ENCODE measurements at places on chromosomes 5 and 9. TPM values are rescaled to one million over a fixed set of nuclear protein-coding genes. Genes with fewer than 3 reads are reported as not detected.

GRCh38 chr5:180820788-180821321 lies 18.2 kb upstream of the MGAT1 start:
- DNase-seq, result no peak

DNA sequence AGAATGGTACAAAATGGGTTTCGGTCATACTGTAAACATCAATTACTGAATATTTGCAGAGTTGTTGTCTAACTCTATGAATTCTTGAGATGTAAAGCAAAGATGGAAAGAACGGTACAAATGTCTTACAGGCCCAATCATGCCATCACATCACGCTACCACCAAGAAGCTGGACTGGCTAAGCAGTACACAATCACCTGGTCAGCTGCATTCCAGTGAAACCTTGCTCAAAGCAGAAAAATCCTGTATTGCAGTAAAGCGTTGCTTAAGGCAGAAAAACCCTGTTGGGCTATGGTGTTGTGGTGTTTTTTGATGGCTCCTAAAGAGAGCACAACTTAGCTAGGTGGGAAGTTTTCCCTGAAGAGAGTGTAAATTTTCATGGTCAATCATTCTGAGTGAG lies 112.6 kb upstream of the RASA1 start:
- DNase-seq, result no peak

DNA sequence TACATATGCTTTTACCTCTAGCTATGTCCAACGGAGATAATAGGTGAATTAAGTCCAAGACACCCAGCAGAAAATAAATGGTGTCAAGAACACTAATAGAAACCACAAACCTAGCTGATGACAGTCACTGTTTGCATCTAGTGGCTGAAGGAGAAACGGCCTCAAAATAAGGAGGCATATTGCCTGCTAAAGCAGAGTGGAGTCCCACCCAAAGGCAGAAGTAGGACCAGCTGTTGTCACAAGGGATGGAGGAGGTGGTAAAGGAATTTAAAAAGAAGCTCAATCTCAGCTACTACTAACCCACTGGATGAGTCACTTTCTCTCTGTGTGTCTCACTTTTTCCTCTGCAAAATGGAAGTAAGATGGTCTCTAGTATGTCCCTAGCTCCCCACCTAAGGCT lies 224.3 kb downstream of the GRIA1 start:
- DNase-seq, result no peak

GRCh38 chr9:82404196-82404870 lies 415.8 kb downstream of the SPATA31D1 start:
- DNase-seq, result no peak

GRCh38 chr9:134322781-134323241 lies 3.4 kb upstream of the RXRA start:
- no peak for DNase-seq

- peak; percentile 52 for DNase-seq
These were observed 545.9 kb upstream of the KLF4 start for GRCh38 chr9:108035487-108035886.

- no peak for DNase-seq
These were observed 47.9 kb upstream of the SLC12A2 start for GRCh38 chr5:128035689-128036088.

GRCh38 chr9:128927731-128928411 lies 7.1 kb downstream of the PHYHD1 start:
- DNase-seq, result peak; percentile 55

DNA sequence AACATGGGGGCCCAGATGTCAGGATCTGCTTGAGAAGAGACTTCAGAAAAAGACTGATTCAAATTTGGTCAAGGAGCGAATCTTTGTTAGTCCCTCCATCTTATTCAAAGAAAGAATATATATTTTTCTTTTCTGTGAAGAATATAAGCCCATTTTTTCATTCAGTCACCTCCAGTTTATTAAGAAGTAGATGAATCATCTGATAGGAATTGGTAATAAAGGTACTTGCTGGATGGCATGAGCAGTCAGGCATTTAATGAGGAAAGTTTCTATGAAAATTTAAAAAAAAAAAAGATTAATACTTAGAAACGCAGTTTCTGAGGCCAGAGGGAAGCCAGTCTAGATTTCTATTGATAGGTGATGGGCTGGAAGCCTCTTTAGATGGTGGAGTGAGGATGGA lies 373.1 kb upstream of the SMC2 start:
- DNase-seq, result no peak

- no peak for DNase-seq
These were observed 134.6 kb upstream of the RAPGEF1 start for GRCh38 chr9:131874447-131874846.

- no peak for DNase-seq
These were observed 38.3 kb upstream of the DAB2IP start for GRCh38 chr9:121613009-121613752.

GRCh38 chr5:34895641-34896419 lies 19.5 kb downstream of the RAD1 start:
- no peak for DNase-seq

DNA sequence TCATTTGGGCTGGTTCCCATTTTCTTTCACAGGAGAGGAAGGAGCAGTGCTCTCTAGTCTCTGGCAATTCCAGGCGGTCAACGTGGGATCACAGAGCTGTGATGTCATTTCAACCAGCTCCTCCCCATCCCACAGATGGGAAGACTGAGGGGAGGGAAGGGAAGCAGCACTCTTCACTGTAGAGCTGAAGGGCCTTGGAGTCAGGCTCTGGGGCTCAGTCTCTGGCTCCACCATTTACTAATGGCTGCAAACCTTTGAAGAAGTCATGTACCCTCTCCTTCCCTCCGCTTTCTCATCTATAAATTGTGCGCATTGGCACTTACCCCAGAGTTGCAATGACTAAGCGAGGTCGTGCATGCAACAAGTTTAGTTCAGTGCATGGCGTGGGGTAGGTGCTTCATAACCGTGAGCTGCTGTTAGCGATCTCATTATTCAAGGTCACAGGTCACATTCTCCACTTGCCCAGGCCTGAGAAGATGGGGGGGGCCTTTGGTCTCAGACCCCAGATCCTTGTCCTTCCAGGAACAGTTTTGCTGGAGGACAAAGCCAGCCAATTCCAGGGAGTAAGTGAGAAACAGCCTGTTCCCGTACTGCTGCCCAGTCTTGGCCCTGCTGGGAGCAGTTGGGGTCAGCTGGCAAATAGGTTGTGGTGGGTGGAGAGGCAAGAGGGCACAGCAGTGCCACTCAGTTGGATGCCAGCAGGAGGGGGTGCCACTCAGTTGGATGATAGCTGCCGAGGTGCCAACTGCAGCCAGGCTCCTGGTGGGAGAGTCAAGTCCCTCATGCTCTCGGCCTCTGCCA lies 136.7 kb downstream of the RGS3 start:
- no peak for DNase-seq

GRCh38 chr9:98341157-98342097 lies 86.0 kb upstream of the TBC1D2 start:
- no peak for DNase-seq

GRCh38 chr9:133117271-133118178 lies 3.5 kb downstream of the RALGDS start:
- DNase-seq, result no peak

DNA sequence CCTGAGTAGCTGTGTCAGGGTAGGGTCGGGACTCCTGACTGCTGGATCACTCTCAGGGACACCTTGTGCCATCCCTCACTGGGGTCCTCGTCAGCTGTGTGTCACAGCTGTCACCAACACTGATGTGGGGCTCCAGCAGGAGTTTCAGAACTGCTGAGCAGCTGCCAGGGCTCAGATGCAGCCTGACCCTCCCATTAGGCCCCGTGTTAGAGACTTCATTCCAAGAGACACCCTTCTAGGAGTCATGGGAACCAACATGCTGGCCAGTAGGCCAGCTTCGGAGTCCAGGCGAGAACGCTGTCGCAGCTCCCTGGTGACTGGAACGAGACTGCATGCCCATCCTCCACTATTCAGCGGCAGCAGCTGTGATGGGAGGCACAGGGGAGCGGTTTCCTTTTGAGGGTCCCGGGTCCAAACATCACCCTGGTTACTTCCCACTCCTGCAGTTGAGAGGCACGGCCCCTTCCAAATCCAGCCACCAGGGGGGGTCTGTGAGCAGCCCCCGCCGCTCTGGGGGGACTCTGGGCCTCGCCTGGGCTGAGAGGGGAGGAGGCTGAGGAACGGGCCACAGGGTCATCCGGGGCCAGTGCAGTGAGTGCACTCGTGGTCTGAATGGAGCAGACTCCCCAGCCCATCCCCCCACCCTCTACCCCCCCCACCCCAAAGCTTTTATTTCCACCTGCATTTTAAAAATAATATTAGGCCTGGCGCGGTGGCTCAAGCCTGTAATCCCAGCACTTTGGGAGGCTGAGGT lies 12.6 kb upstream of the TCF7 start:
- no peak for DNase-seq

GRCh38 chr5:158978061-158978460 lies 121.7 kb downstream of the EBF1 start:
- no peak for DNase-seq

- peak; percentile 27 for DNase-seq
These were observed 182.3 kb upstream of the MAP1B start for GRCh38 chr5:71924980-71925379.

GRCh38 chr5:136730426-136730825 lies 365.1 kb upstream of the TRPC7 start:
- no peak for DNase-seq

DNA sequence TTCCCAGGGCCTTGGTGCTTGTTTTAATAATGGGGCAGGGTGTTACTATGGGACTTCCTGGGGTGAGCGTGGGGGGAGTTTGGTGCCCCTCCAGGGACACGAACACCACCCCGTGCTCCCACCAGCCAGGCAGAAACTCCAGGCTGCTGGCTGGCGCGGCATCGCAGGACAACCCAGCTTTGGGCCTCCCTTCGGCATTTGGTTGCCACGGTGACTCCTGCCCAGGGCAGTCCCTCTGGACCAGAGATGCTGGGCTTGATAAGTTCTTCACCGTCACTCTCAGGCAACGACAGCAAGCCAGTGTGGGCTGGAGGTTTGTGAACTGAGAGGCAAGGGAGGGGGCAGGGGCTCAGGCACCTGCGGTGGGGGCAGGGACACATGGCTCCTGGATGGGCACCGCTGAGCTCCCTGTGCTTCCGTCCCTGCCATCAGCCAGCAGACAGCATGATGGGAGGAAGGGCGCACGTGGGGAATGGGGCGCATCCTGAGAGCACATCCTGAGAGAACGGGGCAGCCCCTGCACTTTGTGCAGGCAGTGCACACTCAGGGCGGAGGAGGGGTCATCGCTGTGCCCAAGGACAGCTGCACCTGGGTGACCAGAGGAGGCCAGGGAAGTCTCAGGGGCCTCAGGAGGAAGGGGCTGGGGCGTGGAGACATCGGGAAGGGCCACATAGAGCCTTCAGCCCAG lies 116.4 kb downstream of the RXRA start:
- DNase-seq, result no peak

- no peak for DNase-seq
These were observed 9.8 kb upstream of the ESM1 start for GRCh38 chr5:54995168-54995567.

GRCh38 chr5:158273035-158273434 lies 414.1 kb upstream of the CLINT1 start:
- DNase-seq, result no peak

DNA sequence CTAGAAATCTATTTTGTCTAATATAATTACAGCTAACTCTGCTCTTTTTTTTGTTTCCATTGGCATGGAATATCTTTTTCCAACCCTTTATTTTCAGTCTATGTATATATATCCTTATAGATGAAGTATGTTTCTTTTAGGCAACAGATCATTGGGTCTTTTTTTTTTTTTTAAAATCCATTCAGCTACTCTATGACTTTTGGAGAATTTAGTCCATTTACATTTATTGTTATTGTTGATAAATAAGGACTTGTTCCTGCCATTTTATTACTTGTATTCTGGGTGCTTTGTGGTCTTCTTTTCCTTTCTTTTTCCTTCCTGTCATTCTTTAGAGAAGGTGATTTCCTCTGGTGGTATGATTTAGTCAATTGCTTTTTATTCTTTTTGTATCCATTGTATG lies 296.8 kb downstream of the SMARCA2 start:
- DNase-seq, result no peak

GRCh38 chr9:86531273-86531970 lies 177.2 kb upstream of the TUT7 start:
- no peak for DNase-seq

DNA sequence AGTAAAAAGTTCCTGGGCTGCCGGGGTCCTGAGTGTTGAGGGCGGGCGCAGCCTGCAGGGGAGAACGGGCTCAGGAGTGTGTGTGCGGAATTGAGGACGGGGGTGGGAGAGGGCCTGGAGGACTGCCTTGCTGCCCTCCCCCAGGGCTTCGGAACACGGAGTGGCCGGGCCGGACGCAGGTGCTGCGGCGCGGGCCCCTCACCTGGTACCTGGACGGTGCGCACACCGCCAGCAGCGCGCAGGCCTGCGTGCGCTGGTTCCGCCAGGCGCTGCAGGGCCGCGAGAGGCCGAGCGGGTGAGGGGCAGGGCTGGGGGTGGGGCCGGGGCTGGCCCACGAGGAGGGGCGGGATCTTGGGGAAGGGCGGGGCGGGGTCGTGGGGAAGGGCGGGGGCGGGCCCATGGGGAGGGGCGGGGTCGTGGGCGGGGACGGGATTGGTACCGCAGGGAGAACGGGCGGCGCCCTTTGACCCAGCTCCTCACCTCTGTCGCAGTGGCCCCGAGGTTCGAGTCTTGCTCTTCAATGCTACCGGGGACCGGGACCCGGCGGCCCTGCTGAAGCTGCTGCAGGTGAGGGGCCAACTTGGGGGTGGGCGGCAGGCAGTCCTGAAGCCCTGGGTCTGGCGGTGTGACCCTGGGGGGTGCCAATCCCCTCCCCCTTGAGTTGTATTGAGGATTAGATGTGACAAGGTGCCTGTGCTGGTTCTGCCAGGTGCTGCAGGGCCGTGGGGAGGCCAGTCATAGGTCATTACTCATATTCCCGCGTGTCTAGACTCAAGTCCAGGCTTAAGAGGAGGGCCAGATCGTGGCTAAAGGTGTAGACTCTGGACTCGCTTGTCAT lies 7.1 kb downstream of the FPGS start:
- no peak for DNase-seq

- no peak for DNase-seq
These were observed 58.5 kb downstream of the CETN3 start for GRCh38 chr5:90351101-90351500.

- DNase-seq, result no peak
These were observed 382.1 kb upstream of the CDH18 start for GRCh38 chr5:20370061-20370460.

- no peak for DNase-seq
These were observed 1.1 kb downstream of the PALM2AKAP2 start for GRCh38 chr9:109781086-109781485.

GRCh38 chr5:159877016-159877415 lies 39.3 kb upstream of the ADRA1B start:
- no peak for DNase-seq

GRCh38 chr9:105510024-105510423 lies 47.9 kb upstream of the FKTN start:
- no peak for DNase-seq

The ZNF79 gene
- 15.2 TPM for total RNA-seq

The IFNA13 gene
- total RNA-seq, result 8.2 TPM

The FNIP1 gene
- total RNA-seq, result 60.7 TPM

The LCN6 gene
- total RNA-seq, result not detected

The SLCO6A1 gene
- 2.9 TPM for total RNA-seq

The IL4 gene
- total RNA-seq, result not detected

The GNE gene
- total RNA-seq, result 24.1 TPM

The MYMK gene
- total RNA-seq, result not detected

The TAL2 gene
- not detected for total RNA-seq

The PPP3R2 gene
- 3.6 TPM for total RNA-seq

The ZNF367 gene
- total RNA-seq, result 7.0 TPM

The FOXD4L5 gene
- total RNA-seq, result 0.24 TPM

The NKD2 gene
- 1.9 TPM for total RNA-seq

The CBY3 gene
- not detected for total RNA-seq

The SLC4A9 gene
- total RNA-seq, result not detected

The RNF208 gene
- total RNA-seq, result not detected

The SHISAL2B gene
- not detected for total RNA-seq

The TRAF1 gene
- total RNA-seq, result 12.5 TPM
